ENCODE measurements at places on chromosomes 2 and 18.

DNA sequence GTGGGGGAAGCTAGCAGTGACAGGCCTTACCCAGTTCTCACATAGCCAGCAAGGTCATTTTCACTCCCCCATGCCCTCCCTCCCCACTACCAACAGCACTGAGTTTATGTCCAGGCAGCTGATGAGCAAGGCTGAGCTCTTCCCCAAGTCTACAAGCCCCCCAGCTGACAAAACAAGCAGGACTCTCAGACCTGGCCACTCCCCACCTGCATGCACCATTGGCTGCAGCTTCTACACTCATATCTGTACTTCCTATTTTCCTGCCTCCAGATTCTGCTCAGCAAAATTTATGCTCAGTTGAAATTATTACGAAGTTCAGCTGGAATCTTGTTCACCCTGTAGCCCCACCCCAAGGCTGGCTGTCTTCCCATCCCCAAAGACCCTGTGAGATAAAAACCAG lies 339.3 kb downstream of the ARL6IP6 start:
- no peak for DNase-seq

DNA sequence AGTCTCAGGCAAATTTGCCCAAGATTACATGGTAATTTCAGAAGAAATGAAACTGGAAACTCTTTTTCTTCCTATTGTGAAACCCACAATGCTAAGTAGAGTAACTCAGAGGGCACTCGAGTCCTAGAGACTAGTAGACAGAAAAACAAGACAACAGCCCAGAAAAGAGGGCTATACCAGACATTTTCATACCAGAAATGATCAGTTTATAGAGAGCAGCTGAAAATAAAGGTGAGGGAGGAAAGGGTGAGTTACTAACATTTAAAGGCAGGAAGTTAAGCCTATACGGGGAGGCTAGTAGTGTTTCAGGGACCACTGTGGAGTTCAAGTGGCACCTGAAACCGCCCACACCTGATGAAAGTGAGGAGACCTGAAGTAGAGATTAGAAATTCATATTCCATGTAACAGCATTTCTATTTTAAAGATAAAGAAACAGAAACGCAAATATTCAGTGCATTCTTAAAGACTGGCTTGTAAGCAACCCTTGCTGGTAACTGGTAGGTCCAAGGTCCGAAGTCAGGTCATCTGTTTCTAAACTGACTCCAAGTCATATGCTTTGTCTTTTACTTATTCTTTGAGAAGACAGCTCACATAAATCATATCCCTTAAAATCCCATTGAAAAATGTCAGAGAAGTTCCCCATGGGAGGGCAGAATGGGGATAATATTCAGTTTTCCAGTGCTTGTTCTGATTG lies 145.1 kb upstream of the ITGB6 start:
- DNase-seq, result no peak

- no peak for DNase-seq
These were observed 36.9 kb upstream of the KLF7 start for GRCh38 chr2:207202645-207203044.

DNA sequence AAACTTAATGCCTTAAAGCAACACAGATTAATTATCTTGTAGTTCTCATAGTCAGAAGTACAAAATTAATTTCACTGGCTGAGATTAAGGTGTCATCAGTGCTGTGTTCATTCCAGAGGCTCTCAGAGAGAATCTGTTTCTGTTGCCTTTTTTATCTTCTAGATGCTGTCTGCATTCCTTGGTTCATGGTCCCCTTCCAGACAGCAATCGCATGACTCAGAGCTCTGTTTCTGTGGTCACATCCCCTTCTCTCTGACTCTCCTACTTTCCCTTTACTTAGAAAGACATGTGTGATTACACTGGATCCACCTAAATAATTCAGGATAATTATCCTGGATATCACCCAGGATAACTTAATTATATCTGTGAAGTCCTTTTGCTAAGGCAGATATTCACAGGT lies 148.6 kb downstream of the MAIP1 start:
- DNase-seq, result no peak

GRCh38 chr2:11795590-11795989 lies 49.2 kb downstream of the LPIN1 start:
- no peak for DNase-seq

DNA sequence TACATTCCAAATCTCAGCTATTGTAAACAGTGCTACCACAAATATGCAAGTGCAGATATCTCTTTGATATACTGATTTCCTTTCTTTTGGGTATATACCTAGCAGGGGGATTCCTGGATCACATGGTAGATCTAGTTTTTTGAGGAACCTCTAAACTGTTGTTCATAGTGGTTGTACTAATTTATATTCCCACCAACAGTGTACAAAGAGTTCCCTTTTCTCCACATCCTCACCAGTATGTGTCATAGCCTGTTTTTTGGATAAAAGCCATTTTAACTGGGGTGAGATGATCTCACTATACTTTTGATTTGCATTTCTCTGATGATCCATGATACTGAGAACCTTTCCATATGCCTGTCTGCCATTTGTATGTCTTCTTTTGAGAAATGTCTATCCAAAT lies 6.3 kb upstream of the CCNT2 start:
- no peak for DNase-seq

DNA sequence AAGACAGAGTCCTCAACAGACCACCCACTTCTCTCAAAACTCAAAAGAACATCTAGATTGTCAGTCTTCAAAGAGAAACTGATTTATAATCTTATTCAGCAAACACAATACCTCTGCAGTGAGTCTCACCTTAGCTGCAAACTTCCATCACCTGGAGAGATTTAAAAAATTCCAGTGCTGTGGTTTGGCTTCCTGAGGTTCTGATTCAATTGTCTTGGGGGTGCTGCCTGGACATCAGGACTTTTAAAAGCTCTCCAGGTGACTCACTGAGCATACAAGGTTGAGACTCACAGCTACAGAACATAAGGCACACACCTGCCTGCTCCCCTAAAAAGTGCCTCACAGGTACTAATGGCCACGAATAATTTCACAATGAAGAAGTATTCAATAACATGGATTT lies 40.3 kb downstream of the RNF152 start:
- DNase-seq, result no peak

- DNase-seq, result no peak
These were observed 218.3 kb upstream of the RND3 start for GRCh38 chr2:150705767-150706166.

- no peak for DNase-seq
These were observed 11.5 kb downstream of the LRRTM1 start for GRCh38 chr2:80293039-80293438.
